Esophagus squamous epithelium (tissue), 5 donors: ENCODE measurements at places on chromosomes 7 and 10. TPM values are rescaled to one million over a fixed set of nuclear protein-coding genes. Genes with fewer than 3 reads are reported as not detected.

Gene PNLIP
- total RNA-seq, result not detected

Gene SKIDA1
- not detected for total RNA-seq

- no peak overlapping the region for H3K4me3 ChIP-seq
- H3K27me3 ChIP-seq, result peaks cover 67% of the 10 kb centered on the region
- no peak for DNase-seq
- no peaks in the 10 kb centered on the region for H3K36me3 ChIP-seq
Observed at GRCh38 chr10:132861884-132862461, 76.0 kb upstream of the NKX6-2 start.

DNA sequence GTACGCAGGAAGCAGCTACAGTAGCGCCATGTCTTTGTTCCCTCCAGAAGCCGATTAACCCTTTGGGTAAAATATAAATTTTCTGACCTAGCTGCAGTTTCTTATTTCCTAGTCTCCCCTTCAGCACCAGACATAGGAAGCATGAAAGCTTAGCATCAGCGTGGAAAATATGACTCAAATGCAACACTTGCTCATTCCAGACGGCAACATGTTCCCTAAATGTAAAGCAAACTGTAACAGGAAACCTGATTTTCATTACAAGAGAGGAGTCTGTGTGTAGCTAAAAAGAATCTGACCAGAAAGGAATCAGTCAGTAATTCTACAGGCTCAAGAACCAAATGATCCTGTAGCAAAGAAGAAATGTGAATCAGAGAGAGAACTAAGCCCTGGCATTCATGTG lies 219.2 kb downstream of the C7orf25 start:
- no peak for DNase-seq
- no peak overlapping the region for H3K4me3 ChIP-seq
- H3K27me3 ChIP-seq, result no peaks in the 10 kb centered on the region
- H3K4me1 ChIP-seq, result peaks cover 28% of the 10 kb centered on the region

- H3K36me3 ChIP-seq, result no peaks in the 10 kb centered on the region
- no peak overlapping the region for H3K27ac ChIP-seq
- DNase-seq, result no peak
- no peaks in the 10 kb centered on the region for H3K4me1 ChIP-seq
- no peaks in the 10 kb centered on the region for H3K27me3 ChIP-seq
Observed at GRCh38 chr7:135834266-135834665, 85.7 kb upstream of the FAM180A start.

GRCh38 chr7:134707663-134708378 lies 61.2 kb downstream of the BPGM start:
- H3K27ac ChIP-seq, result no peak overlapping the region
- no peak overlapping the region for H3K4me3 ChIP-seq
- no peak for DNase-seq
- no peaks in the 10 kb centered on the region for H3K36me3 ChIP-seq

- no peaks in the 10 kb centered on the region for H3K36me3 ChIP-seq
- no peak overlapping the region for H3K27ac ChIP-seq
- H3K27me3 ChIP-seq, result no peaks in the 10 kb centered on the region
- DNase-seq, result no peak
Observed at GRCh38 chr10:25966844-25967243, 32.8 kb downstream of the MYO3A start.

DNA sequence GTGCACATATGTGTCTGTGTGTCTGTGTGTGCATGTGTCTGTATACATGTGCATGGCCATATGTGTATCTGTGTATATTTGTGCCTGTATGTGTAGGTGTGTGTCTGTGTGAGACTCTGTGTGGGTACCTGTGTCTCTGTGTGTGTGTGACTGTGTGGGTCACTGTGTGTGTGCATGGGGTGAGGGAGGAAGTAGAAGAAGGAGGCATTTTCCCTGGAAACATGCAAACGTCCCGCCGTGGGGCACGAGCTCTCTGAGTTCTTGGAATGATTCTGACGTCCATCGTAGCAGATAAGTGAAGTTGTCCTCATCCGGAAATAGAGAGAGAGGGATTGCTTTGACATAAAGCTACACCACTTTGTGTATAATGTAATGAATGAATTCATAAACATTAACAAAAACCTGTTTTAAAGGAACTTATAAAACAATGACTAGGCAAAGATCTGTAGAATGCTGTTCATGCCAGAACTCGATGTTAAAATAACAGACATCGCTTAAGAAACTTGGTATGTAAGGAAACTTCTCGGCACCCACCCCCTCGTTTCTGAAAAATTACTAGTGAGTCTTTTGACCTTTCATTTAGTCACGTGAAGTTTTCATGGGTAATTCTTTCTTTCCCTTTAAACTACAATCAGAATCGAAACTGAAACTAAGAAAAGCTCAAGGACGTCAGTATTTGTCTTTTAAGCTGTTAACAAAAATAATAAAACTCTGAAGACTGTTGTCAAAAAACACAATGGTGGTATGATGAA lies 43.6 kb upstream of the KLF6 start:
- no peaks in the 10 kb centered on the region for H3K4me1 ChIP-seq
- no peaks in the 10 kb centered on the region for H3K36me3 ChIP-seq
- H3K4me3 ChIP-seq, result peak overlapping the region; percentile 49
- peak overlapping the region; percentile 76 for H3K27ac ChIP-seq
- H3K27me3 ChIP-seq, result no peaks in the 10 kb centered on the region
- DNase-seq, result no peak

GRCh38 chr7:79293655-79294142 lies 159.8 kb downstream of the MAGI2 start:
- no peak for DNase-seq
- no peaks in the 10 kb centered on the region for H3K4me1 ChIP-seq
- no peaks in the 10 kb centered on the region for H3K27me3 ChIP-seq
- no peaks in the 10 kb centered on the region for H3K36me3 ChIP-seq
- no peak overlapping the region for H3K27ac ChIP-seq

GRCh38 chr10:103637011-103637410 lies 143.5 kb downstream of the NEURL1 start:
- H3K27ac ChIP-seq, result peak overlapping the region; percentile 82
- peaks cover 61% of the 10 kb centered on the region for H3K4me1 ChIP-seq
- DNase-seq, result no peak
- H3K27me3 ChIP-seq, result no peaks in the 10 kb centered on the region
